ENCODE measurements at places on chromosomes 3 and 15.

DNA sequence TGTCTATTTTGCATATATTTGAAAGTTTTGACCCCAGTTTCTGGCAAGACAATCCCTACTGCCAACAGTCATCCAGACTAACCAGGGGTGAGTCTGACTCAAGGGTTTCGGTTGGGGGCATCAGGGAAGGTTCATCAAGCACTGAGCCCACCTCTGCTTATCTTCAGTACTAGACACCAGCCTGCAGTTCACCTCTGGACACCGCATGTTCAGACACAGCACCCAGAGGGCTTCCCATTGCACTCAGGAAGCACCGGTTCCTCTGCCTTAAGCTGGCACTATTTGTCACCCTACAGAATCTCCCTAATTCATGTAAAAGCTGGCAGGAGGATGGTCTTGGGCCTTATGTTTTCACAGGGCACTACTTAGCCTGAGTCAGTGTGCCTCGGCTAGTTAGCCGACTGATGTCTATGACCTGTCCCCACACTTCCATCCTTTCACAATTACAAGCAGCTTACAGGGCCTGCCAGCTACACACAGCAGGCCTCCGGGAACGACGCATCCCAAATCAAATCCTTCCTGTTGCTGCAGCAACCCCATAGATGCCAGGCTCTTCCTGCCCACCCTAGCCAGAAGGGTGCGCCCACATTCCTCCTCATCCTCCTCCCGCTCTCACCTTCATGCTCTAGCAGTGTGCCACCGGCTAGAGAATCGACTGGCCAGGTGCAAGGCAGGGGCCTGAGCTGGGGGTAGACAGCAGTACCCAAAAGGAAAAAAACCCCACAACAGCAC is 52.5 kb downstream of the SH3BP5 start:
- DNase-seq: no peak

DNA sequence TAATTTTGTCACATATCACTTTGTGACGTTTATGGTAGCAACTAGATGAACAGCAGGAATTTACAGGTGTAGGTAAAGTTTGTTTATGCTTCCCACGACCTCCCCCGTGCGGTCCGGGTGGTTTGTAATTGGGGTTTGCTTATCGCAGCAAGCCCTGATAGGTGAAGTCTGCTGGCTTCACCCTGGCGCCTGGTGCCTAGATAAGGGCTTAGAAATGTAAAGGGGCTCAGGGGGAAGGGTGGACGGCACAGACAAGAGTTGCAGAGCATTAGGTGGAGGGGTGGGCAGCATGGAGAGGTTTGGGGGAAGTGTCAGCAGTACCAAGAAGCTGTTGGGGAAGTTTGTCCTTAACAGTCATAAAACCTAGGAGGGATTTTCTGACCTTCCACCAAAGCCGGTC is 108.1 kb upstream of the RNF7 start:
- no peak for DNase-seq

DNA sequence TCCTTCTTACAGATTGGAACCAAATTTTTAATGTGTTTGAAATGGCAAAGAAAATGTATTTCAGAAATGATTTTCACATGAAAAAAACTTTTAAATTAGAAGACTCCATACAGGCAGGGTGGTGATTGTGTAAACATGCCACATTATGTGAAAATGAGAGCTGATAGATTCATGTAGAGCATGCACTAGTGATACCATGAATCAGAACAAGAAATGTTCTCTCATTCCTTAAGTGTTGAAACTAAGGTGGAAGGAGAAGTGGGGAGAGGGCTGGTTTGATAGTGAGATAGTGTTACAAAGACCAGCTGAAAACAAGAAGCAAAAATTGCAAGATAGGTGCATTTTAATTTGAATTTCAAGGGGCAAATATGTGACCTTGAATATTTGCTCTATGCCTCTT is 100.3 kb downstream of the CCNL1 start:
- DNase-seq: no peak

GRCh38 chr3:143497382-143497781 is 350.9 kb downstream of the SLC9A9 start:
- no peak for DNase-seq

GRCh38 chr15:84736375-84736774 is 12.0 kb upstream of the ZNF592 start:
- DNase-seq: no peak

GRCh38 chr3:141686466-141687291 is 51.4 kb upstream of the RNF7 start:
- no peak for DNase-seq

- no peak for DNase-seq
Measured at GRCh38 chr3:156145866-156146265, 25.5 kb downstream of the KCNAB1 start.

DNA sequence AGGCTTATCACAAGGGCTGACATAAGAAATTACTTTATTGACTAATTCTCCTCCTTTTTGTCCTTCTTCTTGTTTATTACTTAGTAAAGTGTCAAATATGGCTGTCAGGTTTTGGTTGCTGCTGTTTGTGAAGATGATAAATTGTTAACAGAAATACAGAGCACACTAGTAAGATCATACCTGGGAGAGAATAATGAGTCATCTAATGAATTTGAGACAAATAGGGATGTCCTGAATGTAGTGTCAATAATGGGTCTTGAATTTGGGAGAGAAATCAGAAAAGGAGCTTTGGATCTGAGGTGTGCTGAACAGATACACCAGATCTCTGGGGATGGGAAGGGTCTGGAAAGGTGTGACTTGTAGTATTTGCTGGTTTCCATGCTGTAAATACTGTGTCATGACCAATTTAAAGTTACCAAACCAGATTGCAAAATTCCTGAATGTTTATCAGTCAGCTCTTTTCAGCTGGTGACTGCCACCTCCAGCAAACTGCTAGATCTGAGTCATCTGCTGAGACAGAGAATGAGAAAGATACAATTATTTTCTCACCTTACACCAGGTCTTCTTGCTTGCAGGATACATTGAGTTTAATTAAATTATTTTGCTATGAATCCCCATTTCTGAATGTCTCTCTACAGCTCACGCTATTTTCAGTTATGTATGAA is 76.7 kb upstream of the SATB1 start:
- no peak for DNase-seq

GRCh38 chr15:85588677-85589076 is 206.0 kb downstream of the KLHL25 start:
- DNase-seq: no peak
